ENCODE measurements at places on chromosomes 12 and 14. TPM values are rescaled to one million over a fixed set of nuclear protein-coding genes. Genes with fewer than 3 reads are reported as not detected.

Gene BHLHE41
- 35.4 TPM for total RNA-seq

Gene KCNA5
- 0.18 TPM for total RNA-seq

Gene NUDT14
- total RNA-seq: 56.8 TPM

GRCh38 chr12:27289414-27289813, 43.2 kb upstream of the BMAL2 start:
- DNase-seq: no peak

DNA sequence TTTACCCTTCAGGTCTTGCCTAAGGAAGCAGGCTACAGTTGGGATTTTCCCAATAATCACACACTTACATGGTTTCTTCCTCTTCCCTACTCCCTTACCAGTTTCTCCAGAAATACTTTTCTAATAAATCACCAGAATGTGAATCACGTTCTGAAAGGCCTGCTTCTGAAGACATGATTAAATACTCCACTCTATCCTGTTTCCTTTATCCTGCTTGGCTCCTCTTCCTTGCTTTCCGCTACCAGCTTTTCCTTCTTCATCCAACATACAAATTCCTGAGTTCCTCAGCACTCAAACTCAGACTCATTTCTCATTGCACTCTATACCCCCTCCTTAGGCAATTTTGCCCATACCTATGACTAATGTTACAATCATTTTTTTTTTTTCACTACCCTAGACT, 118.3 kb downstream of the MGAT4C start:
- no peak for DNase-seq

DNA sequence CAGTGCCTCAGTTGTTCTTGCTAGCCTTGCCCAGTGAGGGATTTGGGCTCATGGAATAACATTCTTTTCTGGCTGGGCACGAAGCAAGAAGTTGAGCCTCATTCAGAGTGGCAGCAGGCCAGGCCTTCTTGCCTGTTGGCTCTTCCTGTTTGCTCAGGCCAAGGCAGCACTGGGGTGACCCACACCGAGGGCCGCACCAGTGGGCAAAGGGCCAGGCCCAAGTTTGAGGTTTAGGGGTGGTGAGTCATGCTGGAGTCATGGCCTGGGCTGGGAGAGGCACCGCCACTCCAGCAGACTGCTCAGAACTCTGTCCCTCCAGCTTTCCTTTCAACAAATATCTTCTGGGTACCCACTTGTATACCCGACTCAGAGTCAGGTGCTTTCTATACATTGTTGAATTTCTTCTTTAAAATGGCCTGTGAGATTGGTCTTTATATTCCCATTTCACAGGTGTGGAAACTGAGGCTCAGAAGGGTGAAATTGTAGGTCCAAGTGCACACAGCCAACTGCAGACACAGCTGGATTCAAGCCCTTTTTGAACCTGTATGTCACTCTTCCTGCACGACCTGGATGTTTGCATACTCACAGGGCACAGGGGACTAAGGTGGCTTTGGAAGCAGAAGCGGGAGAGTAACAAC, 279.4 kb downstream of the FOXN3 start:
- no peak for DNase-seq

DNA sequence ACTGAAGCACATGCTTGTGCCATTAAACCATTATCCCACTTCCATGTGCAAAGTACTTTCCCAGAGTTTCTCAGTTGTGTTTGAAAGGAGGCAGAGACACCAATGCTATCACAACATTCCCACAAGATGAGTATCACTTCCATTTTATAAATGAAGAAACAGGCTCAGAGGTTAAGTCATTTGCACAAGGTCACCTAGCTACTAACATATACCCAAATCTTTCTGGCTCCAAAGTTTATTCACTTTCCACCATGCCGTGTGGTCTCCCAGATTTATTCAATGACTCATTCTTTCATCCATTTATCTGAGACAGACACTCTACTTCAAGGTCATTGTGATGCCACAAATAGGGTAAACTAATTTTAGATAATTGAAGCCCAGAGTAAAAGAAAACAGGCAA, 9.4 kb downstream of the ART4 start:
- no peak for DNase-seq
